Activated CD4-positive, alpha-beta T cell treated with anti-CD3 and anti-CD28 coated beads, Interleukin-10, Interleukin-2, amounts not matched to agents 100 ng/mL and 50 ng/mL, durations not matched to agents 16 hours and 8 hours (primary cell): ENCODE measurements at places on chromosomes 6 and 20.
A peak's percentile ranks its signal among the peaks of the same experiment; 100 is the strongest.

- no peak for DNase-seq
Measured at GRCh38 chr6:6975459-6976111, 132.2 kb upstream of the RREB1 start.

- DNase-seq = no peak
Measured at GRCh38 chr6:153170511-153170910, 39.4 kb upstream of the RGS17 start.

DNA sequence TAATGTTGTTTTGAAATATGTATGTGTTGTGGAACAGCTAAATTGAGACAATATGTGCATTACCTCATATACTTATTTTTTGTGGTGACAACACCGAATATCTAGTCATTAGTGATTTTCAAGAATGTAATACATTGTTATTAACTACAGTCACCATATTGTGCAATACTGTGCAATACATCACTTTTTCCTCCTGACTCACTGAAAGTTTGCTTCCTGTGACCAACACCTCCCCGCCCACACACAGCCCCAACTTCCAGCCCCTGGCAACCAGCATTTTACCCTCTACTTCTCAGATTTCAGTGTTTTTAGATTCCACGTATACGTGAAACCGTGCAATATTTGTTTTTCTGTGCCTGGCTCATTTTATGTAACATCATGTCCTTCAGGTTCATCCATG, 627.9 kb downstream of the PRKN start:
- peak; percentile 39 for DNase-seq

- DNase-seq = no peak
Measured at GRCh38 chr6:144662812-144663365, 377.8 kb downstream of the UTRN start.

DNA sequence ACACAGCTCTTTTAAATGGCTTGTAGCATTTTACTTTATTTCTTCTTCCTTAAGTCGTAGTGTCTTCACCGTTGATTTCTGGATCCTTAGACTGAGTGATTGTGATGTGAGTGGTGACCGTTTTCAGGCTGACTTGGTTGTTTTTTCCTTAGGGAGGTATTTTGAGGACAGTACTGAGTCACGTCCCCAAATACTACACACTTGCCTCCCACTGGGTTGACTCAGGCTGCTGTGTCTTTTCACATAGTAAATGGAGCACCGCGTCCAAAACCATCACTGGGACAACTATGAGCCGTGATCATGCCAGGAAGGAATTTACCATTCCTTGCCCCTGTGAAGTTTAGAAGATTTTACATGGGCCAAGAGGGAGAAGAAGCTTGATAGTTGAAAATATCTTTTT, 174.1 kb downstream of the FARS2 start:
- no peak for DNase-seq

GRCh38 chr20:51747182-51747911, 20.8 kb downstream of the ATP9A start:
- no peak for DNase-seq

DNA sequence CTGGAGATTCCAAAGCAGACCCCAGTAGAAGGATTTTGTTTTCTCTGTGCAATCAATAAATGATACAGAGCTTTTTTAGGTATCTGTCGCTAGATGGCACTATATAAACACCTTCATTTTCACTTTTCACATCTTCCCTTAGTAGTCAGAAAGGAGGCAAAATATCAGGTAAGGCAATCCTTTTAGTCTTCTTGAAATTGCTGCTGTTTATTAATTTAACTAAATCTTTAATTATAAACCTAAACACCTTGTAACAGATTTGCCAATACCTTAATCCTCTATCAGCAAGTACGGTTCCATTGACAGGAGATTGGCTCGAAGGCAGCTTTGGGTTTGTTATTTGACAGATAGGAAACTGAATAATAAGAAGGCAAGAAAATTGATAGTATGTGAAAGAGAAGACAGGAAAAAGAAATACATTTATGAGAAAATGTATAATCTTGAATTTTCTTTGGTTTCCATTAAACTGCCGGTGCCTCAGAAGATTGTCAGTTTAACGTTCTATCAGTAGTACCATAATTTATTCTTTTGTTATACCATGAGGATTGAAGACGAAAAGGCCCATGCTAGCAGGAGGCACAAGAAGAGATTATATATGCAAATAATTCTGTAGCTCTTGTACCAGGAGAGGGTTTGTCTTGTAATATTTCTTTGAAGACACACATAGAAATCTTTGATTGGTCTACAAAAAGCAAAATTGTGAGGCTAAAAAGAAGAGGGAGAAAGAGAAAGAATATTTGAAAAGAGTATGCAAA, 23.5 kb upstream of the IBTK start:
- DNase-seq = peak; percentile 28

DNA sequence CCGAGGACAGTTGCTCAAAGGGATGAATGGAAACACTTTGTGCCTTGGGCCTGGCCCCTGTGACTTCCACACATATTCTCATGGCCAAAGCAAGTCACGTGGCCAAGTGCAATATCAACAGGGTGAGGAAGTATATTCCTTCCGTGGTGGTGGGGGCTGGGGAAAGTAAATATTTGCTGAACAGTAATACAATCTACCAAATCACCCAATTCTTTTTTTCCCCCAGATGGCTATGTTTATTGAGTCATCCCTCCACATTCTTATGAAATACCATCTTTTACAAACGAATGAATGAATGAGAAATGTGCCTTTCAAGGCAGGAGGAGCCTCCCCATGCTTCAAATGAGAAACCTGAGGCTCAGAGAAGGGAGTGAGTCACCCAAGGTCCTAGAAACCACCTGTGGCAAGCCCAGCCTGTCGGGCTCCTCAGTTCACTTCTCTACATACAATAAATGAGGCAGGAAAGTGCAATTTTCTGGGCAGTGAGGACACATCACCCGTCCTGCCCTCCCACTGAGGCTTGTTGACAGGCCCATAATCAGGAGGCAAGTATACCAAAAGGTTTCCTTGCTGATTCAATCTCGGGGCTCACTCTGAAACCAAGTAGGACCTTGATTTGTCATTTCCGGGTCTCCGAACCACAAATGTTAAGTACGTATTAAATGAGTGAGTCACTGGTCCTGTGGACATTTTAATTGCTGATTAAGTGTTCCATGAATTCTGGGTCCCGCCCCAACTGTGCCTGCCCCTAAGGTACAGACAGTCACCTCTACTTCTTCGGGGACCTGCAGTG, 25.3 kb upstream of the TOP1 start:
- peak; percentile 91 for DNase-seq

DNA sequence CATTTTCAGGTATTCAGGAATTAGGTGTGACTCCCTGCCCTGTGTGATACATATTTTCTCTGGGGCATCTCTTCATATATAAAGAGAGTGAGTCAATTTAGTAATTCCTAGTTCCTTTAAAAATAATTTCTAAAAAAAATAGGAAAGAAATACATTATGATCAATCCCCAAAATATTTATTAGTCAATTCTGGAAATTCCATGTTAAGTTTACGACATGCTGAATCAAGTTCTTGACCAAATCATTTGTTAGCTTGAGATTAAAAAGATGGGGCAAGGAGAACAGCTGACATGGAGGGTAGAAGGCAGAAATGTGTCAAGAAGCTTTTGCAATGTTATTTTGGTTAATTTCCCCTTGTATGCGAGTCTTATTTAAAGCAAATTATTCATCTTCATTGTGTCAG, 22.7 kb upstream of the PRDM1 start:
- DNase-seq = no peak

DNA sequence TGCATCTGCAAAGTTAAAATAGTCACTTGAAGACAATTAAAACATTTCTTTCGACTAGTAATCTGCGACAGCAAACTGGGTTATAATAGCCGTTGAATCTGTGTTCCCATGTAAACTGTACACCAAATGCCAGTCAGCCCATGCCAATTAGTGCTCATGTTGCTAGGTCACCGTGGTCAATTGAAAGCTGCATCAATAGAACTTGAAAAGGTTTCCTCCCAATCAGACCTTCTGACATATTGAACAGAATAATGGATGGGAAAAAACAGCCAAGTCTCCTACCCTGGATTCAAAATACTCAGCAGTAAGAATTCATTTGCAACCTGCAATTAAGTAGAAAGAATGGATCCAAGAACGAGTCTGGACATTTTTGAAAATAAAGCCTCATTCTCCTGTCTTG, 11.2 kb downstream of the NKX2-4 start:
- DNase-seq = no peak

- DNase-seq = no peak
Measured at GRCh38 chr6:162177746-162178145, 549.8 kb downstream of the PRKN start.

GRCh38 chr6:12096342-12096741, 84.2 kb downstream of the HIVEP1 start:
- no peak for DNase-seq

- no peak for DNase-seq
Measured at GRCh38 chr20:38447931-38448675, 13.0 kb upstream of the SNHG17 start.

DNA sequence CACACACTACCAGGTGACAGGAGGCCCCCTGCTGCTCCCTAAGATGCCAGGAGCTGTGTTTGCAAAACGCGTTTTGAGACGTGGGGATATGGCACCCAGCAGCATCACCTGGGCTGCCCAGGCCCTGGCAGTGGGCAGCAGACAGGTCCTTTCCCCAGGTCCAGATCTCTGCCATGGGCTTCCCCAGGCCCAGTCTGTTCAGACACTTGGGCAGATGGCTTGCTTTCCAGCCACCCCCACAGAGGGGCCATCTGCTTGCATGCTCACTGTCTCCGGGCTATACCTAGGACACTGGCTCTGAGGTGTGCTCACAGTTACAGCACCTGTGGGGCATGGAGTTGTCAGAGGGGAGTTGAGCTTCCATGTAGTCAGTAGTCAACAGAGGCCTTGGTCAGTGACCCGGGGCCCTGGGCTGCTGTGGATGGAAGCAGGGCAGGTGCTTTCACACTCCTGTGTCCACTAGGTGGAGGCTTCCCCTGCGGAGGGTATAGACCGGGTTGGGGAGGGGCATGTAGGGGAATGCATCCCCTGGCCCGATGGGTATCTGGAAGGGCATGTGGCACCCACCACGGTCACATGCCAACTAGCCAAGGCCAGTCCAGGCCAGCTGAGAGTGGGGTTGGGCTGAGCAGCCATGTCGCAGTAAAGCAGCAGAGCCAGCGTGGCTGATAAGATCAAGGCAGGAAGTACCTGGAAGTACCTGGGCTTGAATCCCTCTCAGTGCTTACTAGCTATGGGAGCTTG, 185.4 kb upstream of the SLC24A3 start:
- no peak for DNase-seq

DNA sequence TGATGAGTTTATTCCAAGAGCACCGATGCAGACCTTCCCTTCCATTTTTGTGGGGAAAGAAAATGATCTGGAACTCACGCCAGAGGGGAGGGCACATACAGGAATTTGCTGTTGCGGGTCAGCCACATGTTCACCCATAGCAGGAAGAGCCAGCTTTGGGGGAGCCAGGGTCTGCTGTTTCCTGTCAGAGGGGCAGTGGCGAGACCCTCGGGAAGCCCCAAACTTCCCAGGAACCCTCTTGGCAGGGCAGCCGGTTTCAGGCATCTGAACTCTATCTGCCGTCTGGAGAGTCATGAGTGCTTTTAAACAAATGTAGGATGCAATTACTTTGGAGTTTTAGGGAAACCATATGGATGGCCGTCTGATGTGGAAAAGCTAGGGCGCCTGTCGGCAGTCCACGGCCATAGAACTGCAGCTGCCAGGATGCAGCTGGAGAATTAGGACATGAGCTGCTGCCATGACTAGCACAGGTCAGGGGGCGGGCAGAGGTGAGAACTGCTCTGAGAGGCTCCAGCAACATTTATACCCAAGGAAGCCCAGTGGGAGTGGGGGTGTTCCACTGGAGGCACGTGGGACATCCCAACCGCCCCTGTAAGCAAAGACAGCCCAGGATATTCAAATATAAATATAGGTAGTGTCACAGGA, 14.8 kb upstream of the SERPINB9 start:
- no peak for DNase-seq

GRCh38 chr20:35467339-35468224, 12.2 kb downstream of the CEP250 start:
- DNase-seq = no peak

- DNase-seq = no peak
Measured at GRCh38 chr6:113564371-113565171, 292.6 kb upstream of the MARCKS start.

DNA sequence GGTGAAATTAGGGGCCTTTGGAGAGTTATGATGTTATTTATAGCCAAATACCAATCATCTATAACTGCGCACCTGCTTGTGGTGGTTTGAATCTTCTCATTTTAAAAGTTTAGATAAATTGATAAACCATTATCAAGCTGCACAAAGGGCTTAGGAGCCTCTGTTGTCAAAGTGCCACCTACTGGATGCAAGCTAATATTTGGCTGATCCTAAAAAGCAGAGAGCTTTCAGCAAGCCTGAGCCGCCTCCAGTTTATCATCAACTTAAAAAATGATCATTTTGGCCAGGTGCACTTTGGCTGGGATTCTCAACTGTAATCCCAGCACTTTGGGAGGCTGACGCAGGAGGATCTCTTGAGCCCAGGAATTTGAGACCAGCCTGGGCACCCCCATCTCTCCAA, 58.5 kb upstream of the ATXN1 start:
- no peak for DNase-seq
